Naive thymus-derived CD8-positive, alpha-beta T cell (primary cell): ENCODE measurements at places on chromosomes 11 and 22.

GRCh38 chr22:37842015-37842793 is 1.9 kb downstream of the ANKRD54 start:
- no peak for DNase-seq

- no peak for DNase-seq
Observed at GRCh38 chr11:73382183-73382582, 6.0 kb downstream of the RELT start.

DNA sequence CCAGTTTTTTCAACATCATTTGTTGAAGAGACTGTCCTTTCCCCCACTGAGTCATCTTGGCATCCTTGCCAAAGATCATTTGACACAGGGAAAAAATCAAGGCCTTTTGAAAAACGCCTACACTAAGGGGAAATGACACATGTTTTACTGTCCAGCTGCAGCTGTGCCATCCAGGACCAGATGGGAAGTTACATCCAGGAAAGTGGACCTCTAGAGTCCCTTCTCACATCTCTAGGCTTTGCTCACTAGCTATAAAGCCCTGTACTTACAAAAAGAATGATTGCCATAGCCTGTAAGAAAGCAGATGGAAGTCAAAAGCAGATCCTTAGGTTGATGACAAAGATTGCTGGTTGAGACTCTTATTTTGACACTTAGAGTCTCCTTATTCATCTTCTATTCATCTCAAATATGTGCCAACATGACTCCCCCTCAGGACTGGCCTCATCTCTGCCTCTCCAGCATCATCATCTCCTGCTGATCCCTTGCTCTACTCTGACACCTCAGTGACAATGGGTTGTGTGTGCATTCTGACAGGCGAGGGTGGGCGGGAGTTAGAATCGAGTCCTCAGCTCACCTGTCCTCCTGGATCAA is 22.8 kb downstream of the OSBP2 start:
- DNase-seq, result no peak

DNA sequence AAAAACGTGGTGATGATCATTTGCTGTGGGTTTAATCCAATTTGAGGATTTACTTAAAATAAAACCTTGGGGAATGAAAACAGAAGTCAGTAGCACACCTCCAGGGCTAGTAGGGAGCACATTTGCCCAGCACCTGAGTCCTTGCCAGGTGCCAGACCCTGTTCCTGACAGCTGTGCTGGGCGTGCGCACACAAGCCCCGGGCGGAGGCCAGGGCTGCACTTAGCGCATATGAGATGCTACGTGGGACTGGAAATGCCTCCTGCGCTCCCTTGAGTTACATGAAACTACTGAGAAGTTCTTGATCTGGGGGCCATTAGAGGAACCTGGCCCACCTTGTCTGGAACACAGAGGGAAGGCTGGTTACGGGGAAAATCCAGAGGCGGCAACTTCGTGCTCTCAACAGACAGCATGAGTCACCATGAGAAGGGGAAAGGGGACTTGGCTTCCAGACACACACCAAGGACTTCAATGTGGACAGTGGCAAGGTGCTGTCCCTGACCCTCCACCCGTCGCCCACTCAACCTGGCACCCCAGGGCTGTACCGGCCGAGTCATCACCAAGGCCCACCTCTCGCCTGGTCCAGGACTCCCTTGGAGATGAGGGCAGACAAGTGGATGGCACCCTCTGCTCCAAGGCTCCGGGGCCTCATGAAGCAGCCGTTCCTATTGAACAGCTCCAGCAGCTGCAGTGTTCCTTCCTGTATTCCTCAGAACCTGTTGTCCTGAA is 1468.6 kb downstream of the BRD1 start:
- no peak for DNase-seq

GRCh38 chr11:9787981-9788521 is 124.2 kb downstream of the SWAP70 start:
- no peak for DNase-seq

DNA sequence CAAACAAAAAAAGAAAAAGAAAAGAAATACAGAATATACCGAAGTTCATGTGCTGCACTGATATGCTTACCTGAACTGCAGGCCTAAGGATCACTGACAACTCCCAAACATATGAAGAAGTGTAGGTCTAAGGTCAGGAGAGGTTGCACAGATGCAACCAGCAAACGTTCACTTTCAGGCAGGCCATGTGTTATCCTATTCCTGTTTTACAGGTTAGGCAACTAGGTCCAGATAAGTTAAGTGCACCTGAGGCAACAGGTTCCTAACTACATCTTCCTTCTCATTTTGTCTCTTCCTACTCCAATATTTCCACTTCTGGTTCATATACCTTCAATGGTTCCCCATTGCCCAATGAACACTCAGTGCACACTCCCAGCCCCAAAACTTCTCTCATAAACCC is 15.1 kb downstream of the PI4KA start:
- no peak for DNase-seq

- no peak for DNase-seq
Observed at GRCh38 chr11:113247966-113248365, 66.4 kb upstream of the TTC12 start.

GRCh38 chr22:27996529-27996925 is 77.5 kb upstream of the PITPNB start:
- DNase-seq, result no peak

DNA sequence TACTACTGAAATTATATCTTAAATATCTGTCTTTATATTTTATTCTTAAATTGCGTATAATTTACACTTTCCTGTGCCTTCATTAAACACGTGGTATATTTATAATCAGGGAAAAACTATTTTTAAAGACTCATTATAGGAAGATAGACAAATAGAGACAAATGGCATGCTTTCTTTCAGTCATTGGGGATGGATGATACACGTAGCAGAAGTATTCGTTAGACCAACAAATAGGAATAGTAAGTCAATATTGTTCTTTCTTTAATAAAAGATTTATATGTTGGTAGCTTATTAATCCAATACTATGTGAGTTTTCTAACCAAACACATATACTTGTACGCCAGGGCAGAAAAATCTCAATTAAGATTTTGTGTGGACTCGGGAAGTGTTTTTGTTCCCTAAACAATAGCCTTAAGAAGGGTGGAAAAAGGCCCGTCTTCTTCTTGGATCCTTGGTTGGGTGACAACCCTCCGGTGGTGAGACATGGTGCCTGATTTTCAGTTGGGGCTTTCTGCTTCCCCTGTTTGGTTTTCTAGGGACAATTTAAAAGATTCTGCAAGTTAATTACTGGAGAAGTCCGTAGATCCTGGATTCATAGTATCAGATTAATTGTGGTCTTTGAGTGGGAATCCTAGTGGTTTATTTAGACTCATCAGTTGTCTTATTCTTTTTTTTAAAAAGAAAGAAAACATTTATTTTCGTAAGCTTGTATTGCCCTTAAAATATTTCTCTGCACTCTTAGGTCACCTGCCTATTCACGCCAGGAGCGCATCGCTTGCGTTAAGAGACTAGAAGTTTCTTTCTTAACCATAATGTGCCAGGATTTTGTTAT is 83.5 kb upstream of the WNT7B start:
- DNase-seq, result no peak

- peak; percentile 49 for DNase-seq
Observed at GRCh38 chr22:37633089-37633624, 6.3 kb upstream of the SH3BP1 start.

GRCh38 chr11:117197006-117197405 is 2.2 kb upstream of the TAGLN start:
- no peak for DNase-seq

DNA sequence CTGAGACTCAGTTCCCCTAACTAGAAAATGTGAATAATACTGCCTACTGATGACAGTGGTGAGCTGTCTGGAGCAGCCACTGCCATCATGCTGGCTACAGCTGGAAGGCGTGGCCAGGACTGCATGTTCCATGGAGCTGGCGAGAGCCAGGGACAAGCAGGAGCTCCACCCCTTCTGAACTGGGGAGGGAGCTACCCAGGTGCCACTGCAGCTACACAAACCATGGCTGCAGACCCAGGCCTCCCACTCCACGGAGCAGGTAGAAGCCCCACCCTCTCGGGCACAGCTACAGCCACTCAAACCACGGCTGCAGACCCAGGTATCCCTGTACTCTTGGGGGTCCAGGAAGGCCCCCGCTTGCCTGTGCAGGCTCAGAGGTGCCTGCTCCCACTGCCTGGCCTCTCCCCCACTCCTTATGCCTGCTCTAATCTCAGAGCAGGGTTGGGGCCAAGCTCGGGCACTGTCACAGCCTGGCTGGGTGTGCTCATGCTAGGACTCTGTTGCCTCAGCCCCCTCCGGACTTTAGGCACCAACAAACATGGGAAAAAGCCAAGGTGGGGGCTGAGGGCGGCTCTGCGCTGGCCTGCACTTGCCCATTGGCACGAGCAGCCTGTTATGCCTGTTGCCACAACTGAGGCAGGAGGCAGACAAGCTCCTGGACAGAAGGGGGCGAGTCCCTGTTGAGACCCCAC is 51.7 kb downstream of the RAB30 start:
- no peak for DNase-seq

DNA sequence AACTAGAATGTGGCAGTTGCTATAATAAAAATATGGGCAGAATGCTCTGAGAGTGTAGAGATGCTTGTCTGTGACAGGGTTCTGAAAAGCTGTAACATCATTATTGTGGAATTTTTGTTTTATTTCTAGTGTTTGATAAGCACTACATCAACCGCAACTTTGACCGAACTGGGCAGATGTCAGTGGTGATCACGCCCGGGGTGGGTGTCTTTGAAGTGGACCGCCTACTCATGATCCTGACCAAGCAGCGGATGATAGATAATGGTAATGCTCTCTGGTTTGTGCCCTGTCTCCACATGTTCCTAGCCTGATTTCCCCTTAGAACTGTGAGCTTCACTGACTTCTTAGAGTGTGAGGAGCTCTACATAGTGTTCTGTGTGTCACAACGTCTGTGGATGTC is 48.8 kb downstream of the DEPDC5 start:
- DNase-seq, result no peak

DNA sequence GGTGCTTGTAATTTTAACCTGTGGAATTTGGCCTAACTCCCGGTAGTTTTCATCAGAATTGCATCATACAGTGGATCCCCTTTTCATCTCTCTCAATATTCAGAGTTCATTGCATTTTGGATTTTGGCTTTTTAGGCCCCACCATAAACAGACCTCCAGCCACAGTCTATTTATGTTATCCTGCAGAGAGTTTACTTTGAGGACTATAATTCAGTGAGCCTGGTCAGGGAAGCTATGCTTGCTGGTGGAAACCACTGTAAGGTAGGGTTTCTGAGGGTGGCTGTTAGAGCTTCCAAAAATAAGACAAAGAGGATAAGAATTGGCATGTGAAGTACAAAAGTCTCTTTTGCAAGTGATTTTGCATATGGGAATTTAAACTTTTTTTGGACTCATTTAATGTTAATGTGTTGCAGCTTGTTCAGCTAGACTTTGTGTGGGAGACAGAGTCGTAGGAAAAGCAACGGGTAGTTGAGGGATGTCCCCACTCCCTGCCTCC is 34.8 kb upstream of the DDI1 start:
- DNase-seq, result no peak

DNA sequence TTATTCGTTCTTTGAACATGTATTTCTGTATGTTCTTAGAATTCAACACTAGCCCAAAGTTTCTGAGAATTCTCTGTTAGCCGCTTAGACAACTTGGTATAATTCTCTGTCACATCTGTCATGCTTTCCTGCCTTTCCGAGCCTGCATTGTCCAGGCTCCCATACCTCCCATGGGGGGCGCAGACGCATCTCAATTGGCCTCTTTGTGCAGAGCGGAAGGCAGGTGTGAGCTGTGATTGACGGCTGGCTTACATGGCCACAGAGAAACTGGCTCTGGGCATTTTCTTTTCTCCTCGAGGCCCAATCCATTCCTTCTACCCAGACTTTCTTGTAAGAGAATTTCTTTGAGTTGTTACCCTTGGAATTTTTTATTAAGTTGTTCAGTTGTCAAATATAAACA is 132.7 kb upstream of the SESN3 start:
- DNase-seq, result no peak

- no peak for DNase-seq
Observed at GRCh38 chr11:60854140-60854846, 1.5 kb downstream of the PTGDR2 start.

- no peak for DNase-seq
Observed at GRCh38 chr22:29798318-29798717, 31.1 kb downstream of the UQCR10 start.

DNA sequence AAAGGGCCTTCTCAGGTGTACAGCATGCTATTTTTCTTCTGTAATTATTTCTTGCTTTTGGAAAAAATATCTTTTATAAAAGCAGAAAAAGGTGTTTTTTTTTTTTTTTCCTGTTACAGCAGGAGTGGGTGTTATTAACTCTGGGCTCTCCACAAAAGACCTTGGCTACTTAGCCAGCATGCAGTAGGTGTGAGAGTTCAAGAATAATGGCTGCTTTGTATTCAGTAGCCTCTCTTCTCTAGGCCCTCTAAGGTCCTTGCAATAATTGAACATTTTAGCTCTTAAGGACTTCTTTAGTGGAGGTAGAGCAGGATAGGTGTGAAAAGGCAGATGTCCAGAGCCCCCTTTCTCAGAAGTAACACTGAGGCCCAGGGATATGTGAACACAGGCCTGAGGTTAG is 3.4 kb downstream of the ELF5 start:
- no peak for DNase-seq
